ENCODE measurements at places on chromosomes 3 and 15. TPM values are rescaled to one million over a fixed set of nuclear protein-coding genes. Genes with fewer than 3 reads are reported as not detected.

Gene GATM
- 50.1 TPM for total RNA-seq

Gene ATP10A
- total RNA-seq, result 3.2 TPM

Gene NTRK3
- total RNA-seq, result 4.9 TPM

Gene PLA2G4E
- 8.8 TPM for total RNA-seq

Gene FRMD4B
- total RNA-seq, result 53.5 TPM

Gene MOBP
- total RNA-seq, result not detected

Gene VGLL3
- 17.7 TPM for total RNA-seq

Gene DPPA2
- not detected for total RNA-seq

Gene MCCC1
- total RNA-seq, result 47.4 TPM

DNA sequence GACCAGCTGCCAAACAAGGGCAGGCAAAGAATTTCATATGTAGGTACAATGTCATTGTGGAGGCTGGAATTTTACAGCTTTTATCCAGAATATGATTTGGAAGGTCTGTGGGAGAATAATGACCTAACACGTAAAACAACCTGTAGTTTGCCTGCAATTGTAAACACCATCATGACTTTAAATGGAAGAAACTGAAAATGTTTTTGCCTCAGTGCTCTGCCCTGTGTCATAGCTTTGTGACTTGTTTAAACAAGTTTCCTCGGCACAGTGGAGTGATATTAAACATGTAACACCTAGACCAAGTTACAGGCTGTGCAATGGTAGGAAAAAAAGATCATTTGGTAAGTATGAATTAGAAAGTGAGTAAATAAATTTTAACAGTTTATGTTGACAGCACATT, 171.6 kb upstream of the MBNL1 start:
- no peak for DNase-seq

GRCh38 chr3:20218215-20218614, 32.2 kb upstream of the SGO1 start:
- no peak for DNase-seq

GRCh38 chr15:52558196-52558595, 10.6 kb downstream of the ARPP19 start:
- DNase-seq, result no peak

- no peak for DNase-seq
Observed at GRCh38 chr15:29376590-29376989, 107.0 kb upstream of the NSMCE3 start.

GRCh38 chr3:37545479-37545878, 316.2 kb upstream of the CTDSPL start:
- DNase-seq, result no peak

GRCh38 chr3:43343185-43343584, 56.8 kb downstream of the SNRK start:
- DNase-seq, result no peak

DNA sequence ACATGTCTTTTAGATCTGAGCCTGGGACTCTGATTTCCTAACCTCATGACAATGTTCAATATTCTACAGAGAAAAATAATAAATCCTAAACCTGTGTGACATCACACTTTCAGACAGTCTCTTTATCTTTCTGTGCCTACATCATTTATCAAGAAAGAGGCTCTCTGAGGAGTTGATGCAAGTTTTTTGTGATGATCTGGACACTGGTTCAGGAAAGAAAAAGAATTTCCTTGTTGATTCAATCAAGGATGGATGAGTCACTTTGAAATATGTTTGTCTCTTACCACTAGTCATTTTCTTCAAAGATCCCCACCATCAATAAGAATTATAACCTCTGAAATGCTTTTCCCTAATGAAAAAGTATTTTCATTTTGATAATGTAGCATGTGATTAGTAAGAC, 404.6 kb downstream of the WDR72 start:
- DNase-seq, result no peak

- DNase-seq, result no peak
Observed at GRCh38 chr15:63067976-63068743, 25.6 kb downstream of the TPM1 start.

- DNase-seq, result no peak
Observed at GRCh38 chr15:42131826-42132806, 24.3 kb downstream of the PLA2G4F start.

DNA sequence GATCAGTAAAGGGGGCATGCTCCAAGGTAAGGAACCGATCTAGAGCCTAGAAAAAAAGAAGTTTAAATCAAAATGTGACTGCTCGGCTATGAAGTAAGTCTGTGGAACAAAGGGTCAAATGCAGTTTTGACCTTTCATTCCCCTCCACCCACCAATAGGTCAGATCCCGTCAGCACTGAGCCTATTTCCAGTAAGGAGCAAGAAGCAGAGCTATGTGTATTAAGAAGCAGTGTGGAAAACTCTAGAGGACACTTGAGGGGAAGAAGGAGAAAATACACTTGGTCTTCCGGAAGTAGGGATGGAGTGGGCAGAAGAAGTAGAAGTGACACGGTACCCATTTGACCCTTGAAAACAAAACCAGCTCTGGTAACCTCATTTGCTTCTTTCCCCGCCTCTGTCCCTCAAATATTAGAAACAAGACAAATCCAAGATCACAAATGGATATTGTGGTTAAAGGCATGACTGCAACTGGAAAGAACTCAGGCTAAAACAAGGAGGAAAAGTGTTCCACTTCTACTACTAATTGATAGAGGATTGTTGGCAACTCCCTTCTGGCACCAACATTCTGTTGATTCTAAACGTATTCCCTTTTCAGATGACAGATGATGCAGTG, 888.3 kb upstream of the NR2F2 start:
- DNase-seq, result no peak

- DNase-seq, result no peak
Observed at GRCh38 chr3:2851361-2851760, 258.8 kb downstream of the IL5RA start.

- no peak for DNase-seq
Observed at GRCh38 chr3:32602206-32602605, 31.5 kb upstream of the DYNC1LI1 start.

- no peak for DNase-seq
Observed at GRCh38 chr15:82944821-82945220, 7.7 kb downstream of the HOMER2 start.

- no peak for DNase-seq
Observed at GRCh38 chr3:1506090-1506489, 413.3 kb downstream of the CNTN6 start.

- DNase-seq, result no peak
Observed at GRCh38 chr3:144457758-144458157, 486.1 kb downstream of the DIPK2A start.

DNA sequence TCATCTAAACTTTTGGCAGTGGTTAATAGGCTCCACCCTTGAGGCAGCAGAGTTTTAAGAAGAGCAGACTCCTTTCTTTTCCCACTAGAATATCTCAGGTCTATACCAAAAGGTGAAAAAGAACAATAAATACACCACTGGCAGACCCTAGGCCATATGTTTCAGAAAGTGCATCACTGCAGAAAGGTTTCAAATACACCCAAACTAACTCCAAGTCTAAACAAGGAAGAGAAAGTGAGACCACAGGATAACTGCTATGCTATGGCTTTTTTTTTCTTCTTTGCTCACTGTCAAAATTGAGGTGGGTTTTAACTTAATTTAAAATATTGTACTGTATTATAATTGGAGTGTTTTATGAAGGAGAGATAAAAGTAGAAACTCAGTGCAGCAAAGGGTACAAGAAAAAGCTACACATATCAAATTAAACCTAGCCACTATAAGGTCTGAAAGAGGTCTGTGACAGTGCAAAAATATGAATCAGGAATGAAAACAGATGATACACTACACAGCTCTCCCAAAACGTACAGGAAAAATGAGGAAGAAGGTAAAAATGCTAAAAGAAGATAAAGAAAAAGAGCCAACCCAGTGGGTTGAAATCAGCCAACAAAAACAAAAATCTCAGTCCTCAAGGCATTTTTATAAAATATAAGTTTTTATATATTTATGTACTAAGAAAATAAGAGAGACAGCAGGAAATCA, 8.4 kb downstream of the SNX4 start:
- DNase-seq, result no peak

DNA sequence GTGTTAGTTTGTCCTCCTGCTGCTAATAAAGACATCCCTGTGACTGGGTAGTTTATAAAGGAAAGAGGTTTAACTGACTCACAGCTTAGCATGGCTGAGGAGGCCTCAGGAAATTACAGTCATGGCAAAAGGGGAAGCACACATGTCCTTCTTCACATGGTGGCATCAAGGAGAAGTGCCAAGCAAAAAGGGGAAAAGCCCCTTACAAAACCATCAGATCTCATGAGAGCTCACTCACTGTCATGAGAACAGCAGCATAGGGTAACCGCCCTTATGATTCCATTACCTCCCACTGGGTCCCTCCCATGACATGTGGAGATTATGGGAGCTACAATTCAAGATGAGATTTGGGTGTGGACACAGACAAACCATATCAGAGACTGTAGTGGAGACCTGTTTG, 27.0 kb downstream of the TM2D3 start:
- no peak for DNase-seq

- no peak for DNase-seq
Observed at GRCh38 chr15:74464897-74465296, 3.9 kb upstream of the UBL7 start.

GRCh38 chr3:41955192-41955591, 6.7 kb downstream of the ULK4 start:
- DNase-seq, result no peak

GRCh38 chr15:49769225-49769624, 148.4 kb downstream of the DTWD1 start:
- DNase-seq, result no peak

DNA sequence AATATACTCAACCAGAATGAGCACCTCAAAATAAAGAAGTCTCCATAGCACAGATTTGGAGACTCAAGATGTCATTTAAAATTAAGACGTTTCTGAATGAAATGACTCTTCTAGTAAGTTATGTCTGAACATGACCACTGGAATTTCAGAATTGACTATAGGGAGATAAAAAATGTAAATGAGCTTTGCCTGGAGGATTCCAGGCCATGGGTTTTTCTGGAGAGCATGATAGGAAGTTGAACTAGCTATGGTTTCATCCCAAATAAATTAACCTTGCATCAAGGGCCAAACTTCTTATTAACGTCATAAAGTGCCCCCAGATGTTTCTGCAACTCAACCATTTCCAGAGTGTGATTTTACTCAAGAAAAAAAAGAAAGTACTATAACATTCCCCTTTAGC, 222.6 kb upstream of the NR2F2 start:
- no peak for DNase-seq

GRCh38 chr3:132164469-132165092, 129.8 kb upstream of the CPNE4 start:
- no peak for DNase-seq

DNA sequence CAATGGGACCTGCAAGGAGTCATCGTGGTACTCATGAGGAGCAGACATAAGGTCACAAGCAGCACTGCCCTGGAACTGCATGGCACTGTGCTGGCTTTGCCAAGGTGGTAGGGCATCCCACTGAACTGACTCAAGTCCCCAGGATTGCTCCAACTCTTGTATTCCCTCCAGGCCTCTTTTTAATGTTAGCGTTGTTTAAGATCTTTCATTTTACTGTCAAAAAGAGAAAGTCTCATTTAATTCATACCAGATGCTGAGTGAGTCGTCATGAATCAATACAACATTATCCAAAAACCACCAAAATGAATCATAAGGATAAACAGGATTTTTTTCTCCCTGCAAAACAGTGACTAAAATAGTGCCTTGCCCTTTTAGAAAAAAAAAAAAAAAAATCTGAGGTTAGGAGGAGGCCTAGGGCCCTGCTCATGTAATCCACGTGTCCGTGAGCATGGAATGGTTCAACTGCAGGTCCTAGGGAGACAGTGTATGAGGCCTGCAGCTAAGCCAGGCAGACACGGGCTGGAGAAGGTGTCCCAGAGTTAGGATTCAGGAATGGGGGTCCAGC, 36.7 kb upstream of the BLM start:
- no peak for DNase-seq
